ENCODE measurements at places on chromosomes 5 and 9.

DNA sequence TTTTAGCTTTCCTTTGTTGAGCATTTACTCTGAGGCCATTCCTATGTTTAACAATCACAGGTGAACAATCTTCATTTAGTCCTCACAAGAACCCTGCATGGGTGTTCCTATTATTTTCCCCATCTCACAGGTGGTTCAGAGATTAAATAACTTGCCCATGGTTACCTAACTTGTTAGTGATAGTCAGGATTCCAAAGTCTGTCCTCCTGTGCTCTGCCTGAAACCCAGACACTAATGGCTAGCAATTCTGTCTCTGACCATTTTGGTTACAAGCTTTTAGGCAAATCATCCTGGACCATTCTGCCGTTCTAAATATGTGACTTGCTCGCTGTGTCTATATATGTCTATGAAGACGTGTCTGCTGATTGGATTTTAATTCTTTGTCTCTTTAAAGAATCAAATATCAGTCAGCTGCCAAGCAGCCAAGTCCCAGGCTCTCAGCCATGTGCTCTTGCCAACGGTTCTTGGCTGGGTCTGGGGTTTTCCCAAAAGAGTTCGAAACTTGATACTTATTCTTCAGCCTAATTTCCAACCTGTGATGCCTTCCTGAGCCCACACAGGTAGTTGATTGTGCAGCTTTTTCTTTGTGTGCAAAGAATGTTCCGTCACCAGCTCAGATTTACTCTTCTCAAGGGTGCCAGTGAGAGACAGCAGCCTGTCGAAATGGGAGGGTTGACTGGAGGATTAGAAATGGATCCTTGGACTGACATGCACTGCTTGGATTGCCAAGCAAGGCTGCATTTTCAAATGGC, 121.7 kb downstream of the NREP start:
- DNase-seq, result no peak

- DNase-seq, result no peak
These were observed at the start of gene CERCAM for GRCh38 chr9:128420651-128421481. Gene CERCAM, plus strand, starts transcription at chr9:128420857. Its CDS starts 21 bp downstream, at chr9:128420878.

- DNase-seq, result no peak
These were observed 68.6 kb downstream of the ERMP1 start for GRCh38 chr9:5764130-5764868.

DNA sequence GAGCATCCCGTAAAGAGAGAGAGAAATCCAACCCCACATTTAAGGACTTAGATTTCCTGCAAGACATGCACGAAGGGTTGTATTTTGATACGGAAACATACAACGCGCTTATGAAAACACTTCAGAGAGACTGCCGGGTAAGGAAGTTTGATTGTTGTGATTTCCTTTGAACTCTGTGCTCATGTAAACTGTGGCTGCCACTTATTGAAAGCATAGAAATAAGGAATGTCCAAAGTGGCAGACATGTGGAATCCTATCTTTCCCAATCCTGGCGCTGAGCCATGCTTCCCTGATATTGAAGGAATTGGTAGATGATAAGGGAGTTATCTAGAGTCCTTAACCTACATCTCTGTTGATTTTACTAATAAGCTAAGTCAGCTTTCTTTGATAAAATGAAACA, 119.4 kb downstream of the PRKACG start:
- no peak for DNase-seq

- DNase-seq, result no peak
These were observed 161.5 kb downstream of the EBF1 start for GRCh38 chr5:158938200-158938599.

GRCh38 chr9:124735121-124735520, 36.0 kb downstream of the NR6A1 start:
- DNase-seq, result no peak

GRCh38 chr5:81853030-81853357, 102.1 kb upstream of the SSBP2 start:
- DNase-seq, result no peak

GRCh38 chr5:79689541-79690466, at the start of gene CMYA5:
Gene CMYA5, plus strand, starts transcription at chr5:79689836. Its CDS starts 72 bp downstream, at chr5:79689908.
- no peak for DNase-seq

DNA sequence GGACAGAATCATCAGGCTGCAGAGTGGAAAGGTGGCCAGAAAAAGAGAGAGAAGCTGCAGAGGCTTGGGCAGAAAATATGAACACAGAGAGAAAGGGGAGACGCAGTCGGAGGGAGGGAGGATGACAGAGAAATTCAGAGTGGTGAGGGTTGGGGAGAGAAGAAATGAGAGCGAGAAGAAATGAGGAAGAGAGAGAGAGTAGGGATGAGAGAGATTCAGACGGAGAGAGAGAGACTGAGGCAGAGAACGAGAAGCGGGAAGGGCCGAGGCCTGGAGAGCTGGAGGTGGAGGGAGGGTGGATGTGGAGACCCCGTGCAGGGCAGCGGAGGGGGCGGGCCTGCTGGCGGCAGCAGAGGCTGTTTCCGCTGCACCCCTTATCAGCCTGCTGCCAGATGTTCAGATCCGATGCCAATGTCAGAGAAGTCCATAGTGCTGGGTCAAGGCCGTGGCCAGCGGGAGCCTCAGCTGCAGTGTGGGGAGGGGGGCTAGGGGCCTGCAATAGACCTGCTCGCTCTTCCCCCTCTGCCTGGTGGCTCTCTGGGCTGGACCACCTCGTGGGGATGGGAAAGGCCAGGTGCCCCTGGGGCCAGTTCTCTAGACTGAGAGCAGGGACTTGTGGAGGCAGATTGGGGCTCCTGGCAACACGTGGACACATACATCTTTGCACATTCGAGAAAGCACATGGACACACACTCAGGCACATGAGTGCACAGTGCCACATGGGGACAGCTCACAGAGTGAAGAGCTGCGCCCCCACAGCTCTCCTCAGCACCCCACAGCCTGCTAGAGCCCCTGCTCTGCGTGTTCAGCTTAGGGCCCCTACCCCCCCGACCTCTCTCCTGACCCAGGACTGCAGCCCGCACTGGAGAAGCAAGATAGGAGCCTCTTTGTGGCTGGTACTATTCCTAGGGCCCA, 4.9 kb upstream of the NR5A1 start:
- DNase-seq, result no peak

GRCh38 chr9:3993773-3994172, 306.1 kb downstream of the GLIS3 start:
- no peak for DNase-seq

- no peak for DNase-seq
These were observed 8.1 kb upstream of the IL17B start for GRCh38 chr5:149387081-149387631.

- DNase-seq, result no peak
These were observed 15.3 kb upstream of the MED10 start for GRCh38 chr5:6393596-6394194.

- no peak for DNase-seq
These were observed 99.1 kb upstream of the SMARCA2 start for GRCh38 chr9:1916095-1916494.

GRCh38 chr9:33019797-33020196, 5.3 kb upstream of the DNAJA1 start:
- DNase-seq, result no peak

GRCh38 chr5:38471709-38472108, 84.7 kb downstream of the LIFR start:
- DNase-seq, result no peak

- DNase-seq, result peak; percentile 21
These were observed 75.6 kb upstream of the PRSS3 start for GRCh38 chr9:33719581-33720374.

DNA sequence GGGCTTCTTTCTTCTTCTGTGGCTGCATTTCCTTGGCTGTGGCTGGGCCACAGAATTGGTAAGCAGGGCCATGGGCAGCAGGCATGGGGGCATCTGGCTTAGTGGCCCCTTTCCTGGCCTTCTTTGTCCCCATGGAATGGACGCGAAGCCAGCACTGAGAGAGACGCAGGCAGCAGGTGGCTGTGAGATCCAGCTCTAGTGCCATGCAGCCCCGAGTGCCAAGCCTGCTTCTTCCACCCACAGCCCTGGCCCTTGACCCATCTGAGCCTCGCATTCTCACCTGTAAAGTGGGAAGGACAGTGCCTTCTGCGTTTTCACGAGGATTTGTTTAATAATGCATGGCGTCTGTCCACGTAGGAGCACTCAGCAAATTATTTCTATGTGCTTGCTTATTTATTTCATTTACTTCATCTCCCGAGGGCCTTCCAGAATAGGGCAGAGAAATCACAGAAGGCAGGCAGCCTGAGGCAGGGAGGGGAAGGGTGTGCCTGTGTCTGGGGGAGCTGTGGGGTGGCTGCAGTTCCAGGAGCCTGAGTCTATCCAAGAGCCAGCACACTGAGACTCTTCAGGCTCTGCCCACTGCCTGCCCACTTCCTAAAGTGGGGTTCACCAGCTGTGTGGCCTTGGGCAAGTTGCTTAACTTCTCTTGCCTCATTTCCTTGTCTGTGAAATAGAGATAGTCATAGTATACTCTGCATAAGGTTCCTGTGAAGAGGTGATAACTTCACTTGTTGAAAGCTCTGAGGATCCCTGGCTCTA, 55.2 kb downstream of the NTNG2 start:
- no peak for DNase-seq

DNA sequence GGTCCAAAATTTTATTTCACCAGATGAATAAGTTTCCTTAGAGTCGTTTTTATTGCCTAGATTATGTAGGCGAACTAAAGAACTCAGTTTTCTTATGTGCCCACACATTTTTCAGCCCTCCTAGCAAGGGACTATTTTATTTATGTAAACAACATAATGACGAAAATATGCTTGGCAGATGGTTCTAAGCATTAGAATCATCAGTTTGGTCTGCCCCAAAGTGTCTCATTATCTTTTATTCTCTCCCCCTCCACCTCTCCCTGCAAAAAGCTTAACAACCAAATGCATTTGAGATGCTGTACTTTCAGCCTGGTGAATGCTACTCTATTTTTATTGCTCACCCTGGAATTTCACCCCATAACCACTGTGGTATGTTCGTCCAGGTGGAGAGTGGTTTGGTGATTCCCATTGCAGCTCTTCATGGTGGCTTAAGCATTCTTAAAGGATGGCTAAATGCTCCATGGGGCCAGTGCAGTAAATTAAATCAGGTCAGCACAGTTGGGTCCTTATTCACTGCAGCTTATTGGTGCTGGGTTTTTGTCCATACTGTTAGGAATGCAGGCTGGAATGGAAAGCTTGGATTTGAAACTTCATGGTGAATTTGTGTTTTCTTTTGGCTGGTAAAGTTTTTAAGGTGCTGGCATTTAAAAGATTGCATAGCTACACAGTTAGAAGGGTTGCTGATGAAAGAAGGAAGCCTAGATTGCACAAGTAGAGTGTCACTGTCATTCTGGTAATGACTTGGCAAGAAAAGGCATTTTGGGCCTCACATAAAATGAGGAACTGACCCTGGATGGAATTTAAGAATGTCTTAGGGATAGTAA, 39.2 kb downstream of the TLE4 start:
- DNase-seq, result no peak

DNA sequence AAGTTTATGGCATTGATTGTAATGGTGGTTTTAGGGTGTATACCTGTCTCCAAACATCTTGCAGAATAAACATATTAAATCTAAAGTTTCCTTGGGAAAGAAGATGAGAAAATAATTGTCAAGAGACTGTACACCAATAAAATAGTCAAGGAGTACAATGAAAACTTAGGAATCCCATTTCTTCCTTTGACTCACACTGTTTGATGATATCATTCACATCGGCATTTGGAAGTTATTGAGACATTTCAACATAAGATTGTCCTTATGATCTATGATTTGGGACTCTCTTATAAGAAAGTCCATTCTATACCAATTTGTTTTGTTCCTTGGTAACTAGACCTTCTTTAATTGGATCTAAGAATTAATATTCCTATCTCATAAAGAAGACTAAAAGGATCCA, 482.7 kb downstream of the RAB3C start:
- no peak for DNase-seq

- no peak for DNase-seq
These were observed 751.4 kb upstream of the CTNND2 start for GRCh38 chr5:12655675-12656074.

DNA sequence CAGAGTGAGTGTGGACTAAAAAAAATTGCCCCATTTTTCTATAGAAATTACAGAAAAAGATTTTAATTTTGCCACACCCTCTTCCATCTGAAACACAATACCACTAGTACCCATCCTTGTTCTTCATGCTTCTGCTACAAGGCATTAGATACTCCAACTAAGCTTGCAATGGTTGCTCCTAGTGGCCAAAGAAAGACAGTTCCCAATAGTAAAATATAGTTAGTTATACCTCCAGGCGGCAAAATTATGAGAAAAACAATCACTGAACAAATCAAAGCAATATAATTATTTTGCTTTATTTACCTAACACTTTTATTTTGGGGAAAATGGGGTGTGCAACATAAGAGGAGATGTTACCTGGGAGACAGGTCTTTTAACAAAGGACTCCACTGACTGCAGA, 101.2 kb downstream of the RAPGEF6 start:
- DNase-seq, result no peak

DNA sequence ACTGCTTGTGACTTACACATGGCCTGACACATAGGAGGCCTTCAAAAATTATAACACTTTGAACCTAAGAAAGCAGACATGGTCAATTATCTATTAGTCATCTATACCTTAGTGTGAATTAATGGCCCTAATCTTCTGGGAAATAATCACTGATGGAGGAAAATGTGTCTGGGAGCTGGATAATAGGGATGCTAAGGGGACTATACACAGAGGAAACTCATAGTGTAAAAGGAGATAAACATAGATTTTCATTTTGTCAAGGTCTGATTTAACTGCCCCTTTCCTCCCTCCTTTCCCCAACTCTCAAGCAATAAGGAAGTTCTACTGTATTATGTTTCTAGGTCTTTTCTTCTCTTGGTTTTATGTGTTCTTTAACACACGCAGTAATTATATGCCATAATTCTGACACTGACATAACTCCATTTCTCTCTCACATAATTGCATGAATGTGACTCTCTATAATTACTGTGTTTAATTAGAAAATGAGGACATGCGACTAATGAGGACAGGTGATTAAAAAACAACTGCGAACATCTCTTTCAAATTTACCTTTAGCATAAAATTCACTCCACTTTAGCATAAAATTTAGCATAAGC, 18.7 kb upstream of the PRELID2 start:
- DNase-seq, result no peak

- no peak for DNase-seq
These were observed 13.5 kb downstream of the EEIG1 start for GRCh38 chr9:127967151-127967809.

DNA sequence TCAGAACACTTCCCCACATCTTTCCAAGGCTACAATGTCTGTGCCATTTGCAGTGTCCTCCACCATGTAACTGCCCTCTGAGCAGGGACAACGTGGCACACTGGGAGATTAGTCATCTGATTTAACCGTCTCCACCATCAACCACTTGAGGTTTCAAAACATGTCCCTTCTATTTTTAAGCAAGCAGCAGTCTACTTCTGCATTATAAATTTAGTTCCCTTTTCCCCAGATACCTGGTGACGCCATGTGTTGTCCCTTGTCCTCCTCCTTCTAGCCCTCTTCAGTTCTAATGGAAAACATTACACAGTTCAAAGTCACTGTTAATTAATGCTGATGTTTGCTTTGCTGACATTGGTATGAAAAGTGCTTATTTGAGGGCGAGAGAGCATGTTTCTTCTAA, 52.8 kb downstream of the ATP10B start:
- peak; percentile 2 for DNase-seq

Measured in SHP77 (cell line).